ENCODE measurements at places on chromosomes 2 and 18.
A peak's percentile ranks its signal among the peaks of the same experiment; 100 is the strongest.

GRCh38 chr2:203462308-203462707 is 72.8 kb downstream of the RAPH1 start:
- DNase-seq = no peak

DNA sequence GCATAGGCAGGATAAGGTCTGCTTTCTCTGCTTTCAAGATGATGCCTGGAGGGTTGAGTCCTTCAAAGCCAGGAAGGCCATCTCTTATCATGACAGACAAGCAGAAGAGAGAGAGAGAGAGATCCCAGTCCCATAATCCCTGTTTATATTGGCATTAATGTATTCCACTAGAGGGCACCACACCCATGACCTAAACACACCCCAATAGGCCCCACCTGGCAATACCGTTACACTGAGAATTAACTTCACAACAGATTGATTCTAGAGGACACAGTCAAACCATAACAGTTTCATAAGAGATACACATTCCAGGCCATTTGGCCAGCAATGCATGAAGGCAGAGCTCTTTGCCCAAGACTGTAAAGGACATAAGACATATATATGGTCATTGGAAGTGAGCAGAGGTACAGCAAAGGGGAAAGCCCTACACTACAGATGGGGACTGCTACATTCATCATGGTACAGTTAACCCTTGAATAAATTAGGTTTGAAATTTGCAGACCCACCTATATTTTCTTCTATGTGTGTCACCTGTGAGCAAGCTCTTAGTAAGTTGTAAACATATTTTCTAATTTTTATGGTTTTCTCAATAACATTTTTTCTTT is 1516.1 kb downstream of the RPIA start:
- DNase-seq = peak; percentile 9

GRCh38 chr18:49277395-49278036 is 182.9 kb downstream of the DYM start:
- no peak for DNase-seq

DNA sequence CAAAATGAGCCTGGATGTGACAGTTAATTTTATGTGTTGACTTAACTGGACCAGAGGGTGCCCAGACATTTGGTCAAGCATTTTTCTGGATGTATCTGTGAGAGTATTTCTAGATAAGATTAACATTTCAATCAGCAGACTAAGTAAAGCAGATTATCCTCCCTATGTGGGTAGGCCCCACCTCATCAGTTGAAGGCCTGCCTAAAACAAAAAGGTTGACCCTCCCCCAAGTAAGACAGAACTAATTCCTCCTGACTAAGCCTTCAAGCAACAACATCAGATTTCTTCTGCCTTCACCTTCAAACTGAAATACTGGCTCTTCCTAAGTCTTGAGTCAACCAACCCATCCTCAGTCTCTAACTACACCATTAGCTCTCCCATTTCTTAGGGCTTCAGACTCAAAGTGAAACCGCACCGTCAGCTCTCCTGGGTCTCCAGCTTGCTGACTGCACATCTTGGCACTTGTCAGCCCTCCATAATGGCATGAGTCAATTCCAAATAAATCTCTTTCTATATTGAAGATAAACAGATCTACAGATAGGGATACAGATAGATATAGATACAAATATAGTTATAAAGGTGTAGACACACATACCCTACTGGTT is 47.9 kb downstream of the MEMO1 start:
- DNase-seq = no peak

GRCh38 chr2:71484354-71484753 is 31.0 kb downstream of the DYSF start:
- no peak for DNase-seq

GRCh38 chr2:23381084-23381483 is 3.9 kb upstream of the KLHL29 start:
- DNase-seq = peak; percentile 49

Measured in inflammatory macrophage (primary cell).